Hippocampal formation (tissue), 2 donors: ENCODE measurements at places on chromosomes 11 and 22.

DNA sequence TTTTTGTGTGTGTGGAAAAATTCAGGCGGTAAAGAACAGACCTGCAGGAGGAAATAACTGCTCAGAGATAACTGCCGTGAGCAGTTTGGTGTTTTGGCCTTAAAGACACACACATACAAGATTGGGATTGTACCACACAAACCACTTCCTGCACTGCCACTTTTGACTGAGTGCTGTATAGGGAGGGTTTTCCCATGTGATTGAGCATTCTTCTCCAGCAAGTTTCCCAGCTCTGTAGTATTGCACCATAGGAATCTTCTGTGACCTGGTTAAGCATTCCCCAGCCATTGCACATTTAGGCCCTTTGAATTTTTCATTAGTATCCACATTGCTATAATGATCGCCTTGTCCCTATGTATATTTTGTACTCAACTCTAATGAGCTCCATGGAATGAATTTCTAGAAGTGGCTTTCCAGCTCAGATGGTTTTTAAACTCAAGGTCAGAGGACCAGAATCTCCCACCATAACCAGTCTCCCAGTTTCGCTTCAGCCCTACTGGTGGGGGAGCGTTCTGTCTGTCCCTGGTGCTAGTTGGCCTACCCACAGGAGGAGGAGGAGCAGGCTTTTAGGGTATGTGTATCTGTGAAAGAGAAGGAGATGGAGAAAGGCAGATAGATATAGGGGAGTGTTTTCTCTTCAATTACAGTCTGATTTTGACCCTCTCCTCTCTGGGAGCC lies 9.3 kb downstream of the CD82 start:
- DNase-seq: no peak

GRCh38 chr22:23200898-23201297 lies 20.6 kb downstream of the BCR start:
- no peak for DNase-seq

DNA sequence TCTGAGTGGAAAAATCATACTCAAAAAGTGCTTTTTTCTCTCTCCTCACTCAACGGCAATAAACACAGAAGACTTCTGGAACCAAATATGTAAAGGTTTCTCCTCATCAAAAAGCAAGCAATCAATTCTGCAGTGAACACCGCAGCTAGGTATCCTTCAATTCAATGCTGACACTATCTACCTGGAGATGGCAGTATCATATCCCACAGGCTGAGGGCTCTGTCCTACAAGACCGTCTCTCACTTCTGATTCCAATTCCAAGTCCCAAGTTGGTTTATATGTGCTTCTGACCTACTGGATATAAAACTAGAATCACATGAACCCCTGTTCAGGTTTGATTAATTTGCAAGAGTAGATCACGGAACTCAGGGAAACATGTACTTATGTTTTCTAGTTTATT lies 59.7 kb upstream of the LUZP2 start:
- no peak for DNase-seq

- peak; percentile 31 for DNase-seq
These were observed 38.4 kb downstream of the MOB2 start for GRCh38 chr11:1447845-1448825.

DNA sequence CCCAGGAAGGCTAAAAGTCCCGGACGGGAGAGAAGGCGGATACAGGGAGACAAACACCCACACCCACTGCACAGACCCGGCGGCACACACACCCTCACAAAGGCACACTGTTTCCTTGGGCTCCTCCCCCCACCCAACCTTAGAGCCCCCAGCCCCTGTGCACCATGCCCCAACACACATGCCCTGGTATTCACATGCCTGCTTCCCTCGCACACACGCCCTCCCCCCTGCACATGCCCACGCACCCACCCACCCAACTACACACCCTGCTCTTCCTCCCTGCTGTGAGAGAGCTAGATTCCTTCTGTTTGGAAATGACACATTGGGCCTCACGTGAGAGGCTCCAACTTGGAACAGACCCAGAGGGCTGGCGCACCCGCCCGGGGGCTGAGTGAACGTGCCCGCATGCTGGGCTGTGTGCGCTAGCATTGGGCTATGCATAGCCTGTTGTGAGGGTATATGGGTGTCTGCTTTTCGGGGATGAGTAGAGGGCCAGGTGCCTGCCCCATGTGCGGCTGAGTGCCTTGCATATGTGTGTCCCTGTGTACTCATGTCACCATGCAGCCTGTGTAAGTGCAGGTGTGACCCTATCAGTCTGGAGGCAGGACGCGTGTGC lies 518 bp upstream of the CHRM1 start:
- no peak for DNase-seq

DNA sequence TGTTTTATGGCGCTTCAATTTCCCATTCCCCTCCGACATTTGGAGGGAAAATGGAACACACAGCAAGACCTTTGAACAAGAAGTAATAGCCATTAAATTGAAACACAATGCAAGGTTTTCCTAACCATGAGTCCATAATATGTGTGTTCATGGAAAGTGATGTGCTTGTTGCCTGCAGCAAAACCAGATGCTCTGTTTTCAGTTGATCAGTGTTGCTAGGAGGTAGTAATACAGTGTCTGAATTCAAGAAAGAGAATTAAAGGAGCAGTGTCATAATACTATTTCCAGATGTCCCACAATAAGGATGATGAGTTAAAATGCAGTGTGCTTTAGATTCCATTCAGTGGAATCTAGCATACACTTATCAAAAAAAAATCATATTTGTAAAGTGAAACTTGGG lies 637.4 kb upstream of the API5 start:
- DNase-seq: no peak

- DNase-seq: no peak
These were observed 2.2 kb downstream of the PLA2G3 start for GRCh38 chr22:31138126-31138525.

DNA sequence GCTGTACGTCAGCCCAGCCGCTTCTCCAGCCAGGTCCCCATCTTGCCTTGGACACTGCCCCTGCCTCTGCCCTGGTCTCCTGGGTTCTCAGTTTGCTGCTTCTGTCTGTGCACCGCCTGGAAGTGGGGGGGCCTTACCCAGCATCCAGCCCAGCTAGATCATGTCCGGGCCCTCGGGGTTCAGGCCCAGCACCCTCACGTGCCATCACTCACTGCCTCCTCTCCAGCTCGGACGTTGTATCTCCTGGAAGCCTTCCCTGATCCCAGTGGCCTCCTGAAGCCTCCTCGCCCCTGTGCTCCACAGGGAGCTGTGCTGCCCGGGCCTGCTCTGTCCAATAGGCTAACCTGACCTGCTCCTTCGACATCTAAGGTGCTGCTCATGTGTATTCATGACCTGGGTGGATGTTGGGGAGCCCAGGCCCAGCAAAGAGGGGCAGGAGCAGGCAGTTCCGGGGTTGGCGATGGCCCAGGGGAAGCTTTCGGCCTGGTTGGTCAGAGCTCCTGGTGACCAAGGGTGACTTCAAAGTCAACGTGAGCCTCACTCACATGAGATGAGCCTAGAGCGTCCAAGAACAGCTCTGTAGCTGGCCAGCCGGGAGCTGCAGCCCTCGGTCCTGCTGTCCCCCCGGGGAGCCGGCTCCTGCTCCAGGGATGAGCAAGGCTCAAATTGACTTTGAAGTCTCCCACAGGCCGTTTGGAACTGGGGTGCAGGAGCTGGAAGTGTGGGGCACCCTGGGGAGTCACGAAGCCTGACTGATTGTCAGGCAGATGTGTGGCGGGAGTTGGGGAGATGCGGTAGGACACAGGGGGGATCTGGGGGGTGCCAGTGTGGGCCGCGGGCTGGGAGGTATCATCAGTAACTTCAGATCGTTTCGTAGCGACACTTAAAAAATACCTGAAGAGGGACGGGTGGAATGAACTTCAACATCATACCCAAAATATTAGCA lies 5.2 kb upstream of the ASCL2 start:
- DNase-seq: no peak

DNA sequence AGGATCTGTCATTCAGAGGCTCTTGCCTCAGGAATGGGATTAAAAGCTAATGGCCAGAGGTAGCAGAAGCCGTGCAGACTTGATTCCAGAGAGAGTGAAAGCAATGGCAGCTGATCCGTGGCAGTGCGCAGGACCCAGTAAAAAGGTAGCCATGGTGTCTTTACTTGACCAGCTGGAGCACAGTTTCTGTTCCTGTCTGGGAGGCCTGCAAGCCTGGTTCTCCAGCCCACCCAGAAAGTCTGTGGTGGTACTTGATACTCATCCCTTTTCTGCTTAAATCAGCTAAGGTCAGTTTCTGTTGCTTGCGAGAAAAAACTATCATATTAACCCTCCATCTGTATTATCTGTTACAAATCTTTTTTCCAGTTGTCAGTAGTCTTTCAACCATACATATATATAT lies 86.7 kb downstream of the RPS6KA4 start:
- DNase-seq: no peak

DNA sequence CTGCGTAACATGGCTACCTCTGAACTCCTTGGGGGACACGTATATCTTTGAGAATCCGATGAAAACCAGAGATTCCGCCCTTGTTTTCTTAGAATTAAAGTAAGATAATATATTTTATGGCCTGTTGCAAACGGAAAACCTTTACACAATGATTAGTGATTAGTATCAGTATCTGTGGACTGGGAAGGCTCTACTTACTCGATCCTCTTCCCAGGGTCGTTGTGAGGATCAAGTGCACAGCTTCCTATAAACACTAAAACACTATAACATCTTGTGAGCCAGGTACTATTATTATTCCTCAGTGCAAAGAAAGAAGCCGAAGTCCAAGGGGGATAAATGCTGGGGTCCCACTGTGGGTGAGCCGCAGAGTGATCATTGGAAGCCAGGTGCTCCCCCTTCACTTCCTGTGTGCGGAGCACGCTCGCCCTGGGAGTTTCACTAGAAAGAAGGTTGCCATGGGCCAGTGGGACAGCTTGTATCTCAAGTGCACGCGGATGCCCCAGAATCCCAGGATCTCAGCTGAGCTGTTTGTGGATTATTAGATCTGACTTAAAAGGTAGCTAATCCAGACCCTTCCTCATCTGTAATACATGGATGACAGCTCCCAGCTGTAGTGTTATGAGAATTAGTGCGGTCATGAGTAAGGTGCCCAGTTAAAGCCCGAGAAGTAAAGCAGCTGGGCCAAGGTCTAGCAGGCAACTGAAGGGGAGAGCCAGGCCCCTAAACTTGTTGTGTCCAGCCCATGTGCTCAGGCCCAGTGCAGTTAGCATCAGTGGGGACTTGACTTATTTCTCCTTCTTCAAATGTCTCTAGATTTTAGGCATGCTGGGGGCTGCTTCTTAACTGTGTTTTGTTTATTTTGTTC lies 839 bp downstream of the CBY1 start:
- DNase-seq: no peak

- no peak for DNase-seq
These were observed at the start of gene RASGRP2 for GRCh38 chr11:64743591-64744543. Gene RASGRP2, minus strand, starts transcription at chr11:64744142. Its CDS starts 1,276 bp downstream, at chr11:64742866.

GRCh38 chr11:78313181-78313795 lies 104.3 kb downstream of the GAB2 start:
- peak; percentile 49 for DNase-seq

- DNase-seq: no peak
These were observed 10.4 kb upstream of the SEPTIN5 start for GRCh38 chr22:19703869-19704268.

GRCh38 chr22:40407021-40407761 lies 36.8 kb downstream of the SGSM3 start:
- DNase-seq: no peak

- DNase-seq: no peak
These were observed 42.5 kb downstream of the CTSC start for GRCh38 chr11:88295028-88295427.

GRCh38 chr11:119530509-119530908 lies 107.5 kb upstream of the THY1 start:
- no peak for DNase-seq

GRCh38 chr11:77589181-77589520 lies 602 bp upstream of the AQP11 start:
- no peak for DNase-seq

GRCh38 chr11:34680206-34680605 lies 59.3 kb downstream of the EHF start:
- no peak for DNase-seq

DNA sequence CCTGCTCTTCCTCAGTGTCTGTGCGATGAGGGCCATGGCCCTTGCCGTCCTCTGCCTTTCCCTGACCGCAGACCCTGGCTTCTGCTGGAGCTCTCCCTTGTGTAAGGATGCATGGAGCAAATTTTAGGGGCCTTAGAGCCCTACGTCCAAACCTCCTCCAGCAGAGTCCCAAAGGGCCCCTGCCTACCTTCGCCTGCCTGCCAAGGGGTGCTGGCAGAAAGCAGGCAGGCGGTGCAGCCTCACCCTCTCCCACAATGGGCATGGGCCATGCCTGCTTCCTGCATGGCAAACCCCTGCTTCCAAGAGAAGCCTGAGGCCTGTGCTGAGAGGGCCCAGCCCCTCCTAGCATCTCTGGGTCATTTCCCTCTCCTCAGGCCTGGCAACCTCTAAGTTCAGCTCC lies 71.3 kb upstream of the FGF3 start:
- no peak for DNase-seq

GRCh38 chr11:77055101-77055561 lies 11.6 kb upstream of the CAPN5 start:
- no peak for DNase-seq
